Smooth muscle cell of the pulmonary artery (primary cell): ENCODE measurements at places on chromosomes 7 and 10. TPM values are rescaled to one million over a fixed set of nuclear protein-coding genes. Genes with fewer than 3 reads are reported as not detected.

AMPH gene
- total RNA-seq = 0.13 and 0.78 TPM in 2 replicates

SFTPD gene
- total RNA-seq = 0.13 TPM in 1 of 2 replicates, not detected in the other

FRG2B gene
- total RNA-seq = not detected in 2 replicates

C10orf62 gene
- 0.13 TPM in 1 of 2 replicates, not detected in the other for total RNA-seq

SBDS gene
- 89.3 and 94.0 TPM in 2 replicates for total RNA-seq

MGMT gene
- total RNA-seq = 9.4 and 13.0 TPM in 2 replicates

STEAP2 gene
- 45.2 and 46.2 TPM in 2 replicates for total RNA-seq
